ENCODE measurements at places on chromosomes 12 and 14. TPM values are rescaled to one million over a fixed set of nuclear protein-coding genes. Genes with fewer than 3 reads are reported as not detected.

Gene CSRNP2
- 17.9 TPM for total RNA-seq

Gene IL31
- total RNA-seq, result not detected

Gene NEUROD4
- not detected for total RNA-seq

Gene ZNF84
- 6.2 TPM for total RNA-seq

Gene CACNA2D4
- 1.8 TPM for total RNA-seq

Gene FOXM1
- 39.3 TPM for total RNA-seq

All from epithelial cell of alveolus of lung (primary cell).